Bone marrow (tissue), 2 donors: ENCODE measurements at places on chromosomes 12 and 14.

GRCh38 chr12:23581913-23582312 is 367.6 kb downstream of the SOX5 start:
- no peak for DNase-seq

GRCh38 chr12:19542606-19543005 is 103.3 kb downstream of the AEBP2 start:
- DNase-seq: no peak

DNA sequence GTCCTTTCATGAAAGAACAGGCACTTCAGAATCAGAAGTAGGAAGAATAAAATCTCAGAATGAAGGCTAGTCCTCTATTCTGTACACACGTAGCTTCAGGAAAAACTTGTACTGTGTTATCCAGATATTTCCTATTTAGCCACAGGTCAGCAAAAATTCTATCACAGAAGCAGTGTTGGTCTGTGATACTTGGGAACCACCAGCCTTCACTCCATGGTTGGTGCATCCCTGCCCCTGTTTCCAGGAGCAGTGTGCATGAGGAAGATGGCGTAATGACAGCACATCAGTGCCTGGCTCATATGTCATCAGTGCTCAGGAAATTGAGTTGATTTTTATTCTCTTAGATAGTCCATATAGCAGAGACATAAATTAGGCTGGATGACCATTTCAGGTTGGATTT is 87.7 kb downstream of the SAMD4A start:
- no peak for DNase-seq

DNA sequence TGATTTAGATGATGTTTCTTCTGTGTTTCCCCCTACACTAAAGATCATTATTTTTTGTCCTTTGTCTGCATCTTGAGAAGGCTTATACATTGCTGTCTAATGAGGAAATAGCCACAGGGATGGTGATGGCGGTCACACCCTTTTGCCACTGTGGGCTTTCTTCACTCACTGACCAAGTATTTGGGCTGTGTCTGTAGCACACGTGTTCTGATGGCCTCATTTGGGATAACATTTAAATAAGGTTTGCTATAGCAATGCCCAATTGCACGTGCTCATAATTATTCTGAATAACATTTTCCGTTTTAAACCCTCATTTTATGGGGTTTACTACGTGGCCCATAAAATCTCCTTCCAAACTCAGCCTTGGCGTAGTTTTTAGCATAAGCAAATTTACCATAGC is 230.3 kb upstream of the PRICKLE1 start:
- DNase-seq: no peak

GRCh38 chr14:95195031-95195430 is 37.7 kb upstream of the DICER1 start:
- no peak for DNase-seq

- DNase-seq: no peak
Observed at GRCh38 chr14:27391331-27391730, 793.5 kb upstream of the NOVA1 start.

DNA sequence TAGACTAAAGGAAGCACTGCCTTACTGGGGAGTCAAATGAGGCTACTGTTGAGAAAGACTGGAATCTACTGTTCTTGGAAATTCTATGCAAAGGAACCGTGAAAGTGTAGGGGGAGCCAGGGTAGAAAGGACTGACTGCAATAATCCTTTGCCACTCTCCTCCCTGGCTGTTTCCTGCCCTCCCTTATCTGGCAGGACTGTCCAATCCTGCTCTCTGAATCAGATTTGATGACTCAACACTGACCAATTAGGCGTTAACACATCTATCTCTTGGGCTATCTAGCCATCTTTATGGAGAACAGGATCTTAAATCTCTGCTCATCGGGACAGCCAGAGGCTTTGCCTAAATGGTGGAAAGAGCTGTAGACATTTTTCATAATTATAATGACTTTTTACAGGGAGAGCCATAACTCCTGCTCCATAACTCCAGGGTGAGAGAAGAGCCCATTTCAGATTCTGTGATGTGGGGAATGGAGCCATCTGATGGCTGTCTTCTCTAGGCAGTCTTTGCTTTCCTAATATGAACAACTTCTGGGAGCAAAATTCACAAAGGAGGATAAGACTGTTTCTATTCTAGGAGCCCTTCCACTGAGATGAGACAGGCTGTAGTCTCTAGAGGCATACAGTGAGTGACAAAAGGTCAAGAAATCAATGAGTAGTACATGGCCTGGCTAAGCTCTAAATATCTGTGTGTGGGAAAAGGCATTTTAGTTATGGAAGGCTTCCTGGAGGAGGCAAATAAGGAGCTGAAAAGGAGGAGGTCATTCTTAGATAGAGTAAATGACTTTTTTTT is 68.9 kb upstream of the CISTR start:
- DNase-seq: no peak
